ENCODE measurements at places on chromosomes 12 and 14.

GRCh38 chr14:100981809-100982208 is 78.3 kb upstream of the RTL1 start:
- DNase-seq = no peak

- no peak for DNase-seq
Observed at GRCh38 chr14:81565441-81566290, 32.0 kb upstream of the SEL1L start.

- no peak for DNase-seq
Observed at GRCh38 chr12:41967668-41968500, 176.8 kb downstream of the GXYLT1 start.

GRCh38 chr12:56601503-56601902 is 28.6 kb downstream of the BAZ2A start:
- DNase-seq = no peak

- DNase-seq = no peak
Observed at GRCh38 chr14:24167469-24168114, 4.3 kb upstream of the REC8 start.

GRCh38 chr12:66011731-66012130 is 118.8 kb downstream of the LLPH start:
- no peak for DNase-seq

DNA sequence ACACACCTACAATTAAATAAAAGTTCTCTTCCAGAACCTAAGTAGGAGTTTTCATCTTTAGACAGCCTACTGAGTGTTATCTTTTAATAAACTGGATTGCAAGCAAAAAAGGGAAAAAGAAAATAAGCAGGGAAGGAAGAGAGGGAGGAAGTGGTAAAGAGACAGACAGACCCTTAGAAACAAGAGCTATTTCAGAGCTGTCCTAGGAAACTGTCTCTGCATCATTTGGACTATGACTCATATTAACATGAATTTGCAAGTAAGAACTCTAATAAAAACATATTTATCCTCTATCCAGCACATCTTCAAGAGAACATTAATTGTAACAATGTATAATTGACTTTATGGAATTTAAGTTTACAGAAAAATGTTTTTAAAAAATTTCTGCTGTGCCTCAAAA is 438.8 kb upstream of the USP15 start:
- DNase-seq = no peak

- DNase-seq = no peak
Observed at GRCh38 chr12:103560604-103561101, 26.4 kb upstream of the STAB2 start.

- DNase-seq = no peak
Observed at GRCh38 chr12:68342966-68343365, 10.8 kb upstream of the MDM1 start.

Data from activated CD8-positive, alpha-beta memory T cell treated with anti-CD3 and anti-CD28 coated beads for 4 hours (primary cell).